ENCODE measurements at places on chromosomes 2 and 18.
A peak's percentile ranks its signal among the peaks of the same experiment; 100 is the strongest.

- DNase-seq, result no peak
These were observed 244.1 kb downstream of the BCL11A start for GRCh38 chr2:60309336-60309735.

DNA sequence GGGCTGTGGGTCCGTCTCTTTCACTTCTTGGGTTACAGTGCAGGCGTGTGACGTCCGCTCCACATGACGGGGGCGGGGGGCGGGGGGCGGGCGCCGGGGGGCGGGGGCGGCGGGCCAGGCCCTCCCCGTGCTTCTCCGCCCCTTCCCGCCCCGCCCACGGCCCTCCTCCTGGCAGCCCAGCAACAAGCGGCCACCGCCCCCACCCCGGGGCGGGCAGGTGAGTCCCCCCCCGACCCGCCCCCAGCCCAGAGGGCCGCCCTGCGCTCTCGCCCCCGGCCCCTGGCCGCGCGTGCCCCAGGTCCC lies 3.6 kb downstream of the ZNF516 start:
- DNase-seq, result peak; percentile 69

GRCh38 chr2:4336864-4337263 lies 633.5 kb downstream of the DCDC2C start:
- no peak for DNase-seq

GRCh38 chr2:214088536-214088935 lies 322.3 kb upstream of the VWC2L start:
- DNase-seq, result no peak

DNA sequence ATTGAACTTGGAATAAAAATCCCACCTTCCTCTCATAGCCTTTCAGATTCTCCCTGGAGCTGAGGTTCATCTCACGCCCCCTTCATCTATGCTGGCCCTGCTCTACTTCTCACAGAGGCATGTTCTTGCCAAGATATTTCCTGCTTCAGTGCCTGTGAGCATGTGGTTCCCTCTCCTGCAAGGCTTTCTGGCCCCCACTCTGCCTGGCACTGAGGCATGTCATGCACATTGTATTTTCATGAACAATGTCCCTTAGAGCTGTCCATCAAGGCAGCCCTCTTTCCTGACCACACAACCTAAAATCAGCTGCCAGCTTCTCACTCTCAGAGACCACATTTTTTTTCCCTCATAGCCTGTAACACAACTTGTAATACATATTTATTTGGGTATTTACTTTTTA lies 18.0 kb upstream of the HK2 start:
- DNase-seq, result no peak

DNA sequence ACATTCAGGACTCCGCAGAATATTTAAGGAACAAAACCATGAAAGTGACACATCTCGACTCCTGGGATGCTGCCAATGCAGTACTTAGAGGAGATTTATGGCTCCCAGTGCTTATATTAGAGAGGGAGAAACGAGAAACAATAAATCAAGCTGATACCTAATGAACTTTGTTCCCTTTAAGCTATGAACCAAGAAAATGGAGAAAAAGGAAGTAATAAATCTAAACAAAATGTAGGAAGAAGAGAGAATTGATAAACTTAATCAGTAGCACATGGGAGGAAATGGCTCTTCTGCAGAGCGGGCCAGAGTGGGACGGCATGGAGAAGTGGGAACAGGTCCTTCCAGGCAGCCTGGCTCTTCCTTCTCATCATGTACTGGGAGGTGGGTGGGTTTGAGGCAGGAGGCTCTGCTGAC lies 42.7 kb downstream of the NPPC start:
- DNase-seq, result peak; percentile 18

DNA sequence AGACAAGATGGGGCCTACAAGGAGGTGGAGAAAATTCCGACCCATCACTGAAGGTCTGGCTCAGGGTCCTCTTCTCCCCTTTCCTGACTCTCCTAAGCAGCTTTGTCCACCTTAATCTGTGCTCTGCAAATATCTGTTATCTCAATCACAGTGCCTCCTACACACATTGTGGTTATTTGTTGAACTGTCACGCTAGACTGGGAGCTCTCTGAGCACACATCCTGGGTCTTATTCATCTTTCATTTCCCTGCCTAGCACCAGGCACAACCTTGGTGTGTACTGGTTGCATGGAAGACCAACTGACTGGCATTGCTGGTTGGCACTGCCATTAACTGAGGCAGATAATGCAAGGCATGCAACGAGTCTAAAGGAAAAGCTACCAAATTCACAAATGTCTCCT lies 122.9 kb upstream of the ST6GAL2 start:
- DNase-seq, result no peak

- peak; percentile 12 for DNase-seq
These were observed 332.4 kb downstream of the GULP1 start for GRCh38 chr2:188623995-188624643.

- peak; percentile 67 for DNase-seq
These were observed 569 bp downstream of the PDK1 start for GRCh38 chr2:172556284-172557033.

GRCh38 chr2:127511917-127512316 lies 14.4 kb downstream of the IWS1 start:
- no peak for DNase-seq

DNA sequence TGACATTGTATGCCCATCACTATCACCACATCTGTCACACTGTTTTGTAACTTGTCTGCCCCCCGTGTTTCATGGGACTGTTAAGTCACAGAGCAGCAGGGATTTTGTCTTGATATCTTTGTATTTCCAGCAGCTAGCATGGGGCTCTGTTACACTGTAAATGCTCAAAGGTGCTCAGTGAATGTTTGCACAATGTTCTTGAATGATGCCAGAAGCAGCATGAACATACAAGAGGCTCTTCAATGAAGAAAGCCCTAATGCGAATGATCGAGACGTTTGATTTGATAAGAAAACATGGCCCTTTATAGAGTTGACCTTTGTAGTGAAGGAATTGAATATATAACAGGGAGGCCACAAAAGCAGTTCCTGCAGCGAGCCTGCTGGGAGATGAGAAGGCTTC lies 120.9 kb upstream of the TTC39C start:
- no peak for DNase-seq

DNA sequence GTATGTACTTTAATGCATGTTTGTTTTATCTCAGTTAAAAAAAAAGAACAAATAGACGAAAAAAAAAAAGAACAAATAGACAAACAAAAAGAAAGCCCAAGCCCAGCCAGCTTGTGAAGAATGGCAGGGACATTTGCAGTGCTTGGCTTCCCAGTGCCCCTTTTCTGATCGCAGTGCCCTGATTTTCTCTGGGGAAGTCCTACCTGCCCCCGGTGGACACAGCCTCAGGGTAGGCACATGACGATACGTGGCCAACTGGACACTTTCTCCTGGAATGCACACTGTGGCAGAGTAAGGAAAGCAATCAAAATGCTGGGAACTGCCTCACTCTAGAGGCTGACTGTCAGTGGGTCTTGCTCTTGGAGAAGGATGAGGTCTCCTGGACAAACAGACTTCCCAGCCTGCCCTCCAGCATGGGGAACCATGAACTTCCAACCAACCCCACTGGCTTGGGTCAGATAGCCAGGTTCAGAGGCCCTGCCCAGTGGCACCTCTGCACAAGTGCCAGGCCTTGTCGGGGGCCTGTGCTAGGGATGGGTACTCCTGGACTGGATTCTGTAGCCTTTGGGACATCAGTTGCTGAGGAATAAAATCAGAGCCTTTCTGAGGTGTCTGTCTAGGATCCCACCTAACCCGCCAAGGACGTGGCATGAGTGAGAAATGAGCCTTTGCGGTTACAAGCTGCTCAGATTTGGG lies 76.7 kb downstream of the INHBB start:
- no peak for DNase-seq

DNA sequence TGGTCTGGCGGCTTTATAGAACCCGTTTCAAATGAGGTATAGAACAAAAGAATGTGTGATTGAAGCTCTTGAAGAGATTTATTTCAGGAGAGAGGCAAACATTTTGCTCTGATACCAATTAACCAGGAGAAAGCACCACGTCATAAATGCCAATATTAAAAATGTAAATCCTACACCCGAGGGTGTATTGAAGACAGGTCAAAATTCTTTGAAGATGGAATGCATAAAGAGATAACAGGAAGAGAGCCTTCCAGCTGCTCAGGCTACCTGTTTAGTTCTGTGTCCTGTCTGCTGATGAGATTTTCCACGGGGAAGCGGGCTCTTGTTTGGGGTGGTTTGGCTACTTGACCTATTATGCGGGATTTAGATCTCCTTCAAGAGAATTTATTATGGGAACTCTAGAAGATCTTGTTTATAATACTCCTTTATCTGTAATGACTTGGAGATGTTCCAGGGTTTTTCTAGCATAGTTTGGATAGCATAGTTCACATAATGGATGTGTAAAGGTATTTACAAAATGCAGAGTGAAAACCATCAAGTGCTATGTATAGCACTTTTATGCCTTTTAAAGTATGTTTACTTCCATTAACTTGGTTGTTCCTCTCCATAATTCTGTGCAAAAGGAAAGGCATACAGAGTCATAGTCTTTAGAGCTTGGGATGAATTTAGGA lies 204.5 kb upstream of the SPRED2 start:
- DNase-seq, result no peak

DNA sequence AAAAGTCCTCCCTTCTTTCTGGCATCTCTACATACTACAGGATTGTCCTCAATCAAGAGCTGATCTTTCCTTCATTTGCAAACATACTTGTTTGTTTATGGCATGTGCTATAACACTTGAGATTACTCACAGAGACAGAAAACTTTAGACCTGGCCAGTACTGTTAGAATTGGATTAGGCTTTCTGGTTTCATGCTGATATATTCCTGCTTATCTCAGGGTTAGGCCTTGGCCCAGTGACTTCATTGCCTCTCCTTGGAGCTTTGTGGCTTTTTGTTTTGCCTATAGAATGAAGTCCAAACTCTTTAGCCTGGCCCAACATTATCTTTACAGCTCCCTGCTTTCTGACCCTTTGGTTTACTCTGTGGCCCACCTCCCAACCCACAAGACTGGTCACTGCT lies 363.3 kb downstream of the ALK start:
- no peak for DNase-seq

- DNase-seq, result no peak
These were observed 377.4 kb downstream of the SETBP1 start for GRCh38 chr18:45057955-45058600.

- no peak for DNase-seq
These were observed 58.9 kb upstream of the GATA6 start for GRCh38 chr18:22110461-22110924.

DNA sequence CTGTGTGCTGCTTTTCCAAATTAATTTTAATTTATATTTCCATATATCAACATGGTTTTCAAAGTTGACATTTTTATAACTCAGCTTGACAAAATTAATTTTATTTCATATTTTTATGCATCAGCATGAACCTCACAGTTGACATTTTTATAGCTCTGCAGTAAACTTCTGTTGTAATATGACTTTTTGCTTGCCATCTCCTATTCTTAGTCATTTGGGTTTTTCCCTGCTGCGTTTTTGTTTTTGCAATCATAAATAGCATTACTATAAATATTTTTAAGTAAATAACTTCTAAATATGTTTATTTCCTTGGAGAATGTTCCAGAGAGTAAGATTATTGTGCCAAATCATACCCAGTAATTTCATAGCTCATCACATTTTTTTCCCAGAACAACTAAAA lies 21.0 kb upstream of the L3MBTL4 start:
- no peak for DNase-seq

Data from EL (cell line).